ENCODE measurements at places on chromosomes 12 and 14. TPM values are rescaled to one million over a fixed set of nuclear protein-coding genes. Genes with fewer than 3 reads are reported as not detected.

GRCh38 chr14:65403231-65403630 lies 9.3 kb upstream of the FUT8 start:
- no peak for DNase-seq

The SYCP3 gene
- not detected for total RNA-seq

The OR10G3 gene
- total RNA-seq, result not detected

The PAX9 gene
- total RNA-seq, result not detected

- DNase-seq, result no peak
These were observed 103.1 kb downstream of the UNC79 start for GRCh38 chr14:93533842-93534241.

GRCh38 chr12:132818562-132818961 lies 10.1 kb downstream of the GOLGA3 start:
- DNase-seq, result no peak

GRCh38 chr12:42886160-42886559 lies 296.6 kb upstream of the PRICKLE1 start:
- DNase-seq, result no peak

The MYF6 gene
- not detected for total RNA-seq

GRCh38 chr14:104970231-104971068 lies 7.7 kb downstream of the AHNAK2 start:
- peak; percentile 84 for DNase-seq

GRCh38 chr12:132270969-132271754 lies 58.2 kb downstream of the GALNT9 start:
- DNase-seq, result no peak

- DNase-seq, result no peak
These were observed 35.7 kb downstream of the FOXN4 start for GRCh38 chr12:109273354-109273753.

DNA sequence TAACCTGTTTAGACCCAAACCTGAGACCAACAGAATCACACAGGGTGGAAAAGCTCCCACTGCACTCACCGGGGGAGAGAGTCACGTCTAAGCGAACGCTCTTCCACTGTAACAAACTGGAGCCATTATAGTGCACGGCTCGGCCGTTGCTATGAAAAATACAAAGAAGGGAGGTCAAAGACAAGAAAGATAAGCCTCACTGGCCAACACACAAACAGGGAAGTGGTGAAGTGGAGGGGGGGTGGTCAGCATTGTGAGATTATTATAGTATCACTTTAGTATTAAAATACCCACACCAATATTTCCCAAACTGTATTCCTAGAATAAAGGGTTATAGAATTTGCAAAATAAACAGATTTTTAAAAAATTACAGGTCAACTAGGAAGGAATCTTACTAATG lies 90.9 kb downstream of the TRAFD1 start:
- DNase-seq, result no peak

GRCh38 chr14:74645756-74646470 lies 33.9 kb upstream of the LTBP2 start:
- no peak for DNase-seq

DNA sequence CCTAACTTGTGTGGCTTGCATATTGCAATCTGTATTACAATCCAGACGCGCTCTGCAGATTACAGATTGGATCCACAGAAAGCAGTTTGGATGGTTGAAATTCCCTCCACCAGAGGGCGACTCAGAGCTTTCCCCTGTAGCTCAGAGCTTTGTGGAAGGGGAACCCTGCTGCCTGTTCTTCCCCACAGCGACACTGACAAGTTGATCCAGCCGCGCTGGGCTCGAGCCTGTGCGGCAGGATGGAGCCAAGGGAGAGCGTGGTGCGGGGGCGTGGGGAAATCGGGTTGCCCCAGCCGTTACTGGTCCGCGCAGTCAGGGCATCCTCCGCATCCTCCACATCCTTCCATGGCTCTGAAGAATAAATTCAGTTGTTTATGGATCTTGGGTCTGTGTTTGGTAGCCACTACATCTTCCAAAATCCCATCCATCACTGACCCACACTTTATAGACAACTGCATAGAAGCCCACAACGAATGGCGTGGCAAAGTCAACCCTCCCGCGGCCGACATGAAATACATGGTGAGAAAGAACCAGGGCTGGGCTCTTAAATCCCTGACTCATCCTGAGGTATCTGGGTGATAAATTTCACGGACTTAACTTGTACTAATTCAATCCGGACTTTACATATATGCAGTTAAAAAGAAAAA lies at the start of gene GLIPR1L1:
GLIPR1L1 (plus strand) TSS at position 287 of the 647 bp plus-strand sequence; CDS start at position 346, 59 bp downstream.
- peak; percentile 43 for DNase-seq

GRCh38 chr14:53603994-53604393 lies 352.6 kb downstream of the BMP4 start:
- no peak for DNase-seq

The GPR132 gene
- not detected for total RNA-seq

The SLC17A8 gene
- total RNA-seq, result not detected

GRCh38 chr12:112992541-112993398 lies 14.5 kb downstream of the OAS2 start:
- DNase-seq, result peak; percentile 65

DNA sequence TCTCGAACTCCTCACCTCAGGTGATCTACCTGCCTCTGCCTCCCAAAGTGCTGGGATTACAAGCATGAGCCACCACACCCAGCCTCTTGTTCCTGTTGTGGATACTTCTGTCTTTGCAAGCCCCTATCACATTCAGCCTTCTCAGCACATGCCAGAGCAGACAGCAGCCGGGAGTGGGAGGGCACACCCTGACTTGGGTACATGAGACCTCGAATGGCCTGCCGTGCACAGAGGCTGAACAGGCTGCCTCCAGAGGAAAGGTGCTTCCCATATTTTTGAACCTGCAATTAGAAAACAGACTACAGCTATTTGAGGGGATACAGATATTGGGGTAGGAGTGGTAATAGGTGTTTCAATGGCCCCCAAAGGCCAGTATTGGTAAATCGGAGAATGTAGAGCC lies 307.3 kb upstream of the DIO3 start:
- DNase-seq, result no peak

The ELK3 gene
- total RNA-seq, result 21.2 TPM
